CD4-positive, alpha-beta T cell treated with Interleukin-15 for 4 hours (primary cell): ENCODE measurements at places on chromosomes 13 and 19.

- no peak for DNase-seq
Measured at GRCh38 chr13:66329988-66330451, 900.1 kb downstream of the PCDH9 start.

GRCh38 chr13:41942462-41943094 lies 18.3 kb downstream of the VWA8 start:
- no peak for DNase-seq

GRCh38 chr13:35747594-35747993 lies 271.1 kb upstream of the MAB21L1 start:
- no peak for DNase-seq

DNA sequence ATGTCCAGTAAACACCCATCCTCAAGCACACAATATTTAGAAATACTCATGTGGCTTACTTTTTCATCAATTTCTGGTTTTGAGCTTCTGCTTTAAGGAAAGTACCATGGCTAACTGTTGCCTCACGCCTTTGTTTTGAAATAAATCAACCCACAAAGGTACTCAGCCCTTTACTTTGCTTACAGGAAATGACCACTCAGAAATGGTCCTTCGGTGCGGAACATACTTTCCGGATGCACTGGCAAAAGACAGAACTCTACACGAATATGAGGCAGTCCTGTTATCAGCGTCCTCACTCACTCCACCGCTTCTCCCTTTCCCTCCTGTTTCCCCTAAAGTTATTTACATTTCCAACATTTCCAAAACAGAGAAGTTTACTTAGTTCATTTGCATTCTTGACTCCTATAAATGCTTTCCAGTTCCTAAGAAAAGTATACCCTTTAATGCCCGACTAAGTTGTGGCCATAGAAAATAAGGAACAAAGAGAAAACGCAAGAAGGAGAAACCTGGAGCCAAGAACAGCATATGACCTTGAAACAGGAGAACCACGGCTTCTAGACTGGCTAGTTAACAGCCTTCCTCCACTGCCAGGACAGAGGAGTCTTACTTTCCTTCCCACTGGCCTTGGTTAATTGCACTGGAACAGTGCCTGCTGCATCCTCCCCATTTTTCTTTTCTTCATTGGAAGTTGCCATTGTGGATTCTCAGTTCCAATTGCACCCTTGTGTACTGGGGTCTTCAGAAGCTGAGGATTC lies 10.6 kb downstream of the FPR2 start:
- DNase-seq: no peak

GRCh38 chr13:72180253-72180952 lies 313.4 kb upstream of the DACH1 start:
- DNase-seq: no peak
